ENCODE measurements at places on chromosomes 3 and 15. TPM values are rescaled to one million over a fixed set of nuclear protein-coding genes. Genes with fewer than 3 reads are reported as not detected.

Gene ASB14
- 1.4 TPM for total RNA-seq

Gene GOLGA6A
- not detected for total RNA-seq

Gene LMAN1L
- total RNA-seq = not detected

Gene GATA2
- 9.6 TPM for total RNA-seq

Gene MYZAP
- 6.9 TPM for total RNA-seq

Gene ZNF80
- total RNA-seq = not detected

Gene EPHA6
- total RNA-seq = 0.31 TPM

Gene PRTG
- 11.7 TPM for total RNA-seq

Gene NECTIN3
- 43.2 TPM for total RNA-seq

Gene TMEM44
- 17.7 TPM for total RNA-seq

Gene DAPK2
- total RNA-seq = 59.0 TPM

Gene IL17RC
- 31.7 TPM for total RNA-seq

Gene LIPH
- total RNA-seq = 8.8 TPM
